ENCODE measurements at places on chromosomes 11 and 22.
A peak's percentile ranks its signal among the peaks of the same experiment; 100 is the strongest.

- no peak for DNase-seq
Observed at GRCh38 chr11:8812438-8812837, 98.6 kb upstream of the AKIP1 start.

DNA sequence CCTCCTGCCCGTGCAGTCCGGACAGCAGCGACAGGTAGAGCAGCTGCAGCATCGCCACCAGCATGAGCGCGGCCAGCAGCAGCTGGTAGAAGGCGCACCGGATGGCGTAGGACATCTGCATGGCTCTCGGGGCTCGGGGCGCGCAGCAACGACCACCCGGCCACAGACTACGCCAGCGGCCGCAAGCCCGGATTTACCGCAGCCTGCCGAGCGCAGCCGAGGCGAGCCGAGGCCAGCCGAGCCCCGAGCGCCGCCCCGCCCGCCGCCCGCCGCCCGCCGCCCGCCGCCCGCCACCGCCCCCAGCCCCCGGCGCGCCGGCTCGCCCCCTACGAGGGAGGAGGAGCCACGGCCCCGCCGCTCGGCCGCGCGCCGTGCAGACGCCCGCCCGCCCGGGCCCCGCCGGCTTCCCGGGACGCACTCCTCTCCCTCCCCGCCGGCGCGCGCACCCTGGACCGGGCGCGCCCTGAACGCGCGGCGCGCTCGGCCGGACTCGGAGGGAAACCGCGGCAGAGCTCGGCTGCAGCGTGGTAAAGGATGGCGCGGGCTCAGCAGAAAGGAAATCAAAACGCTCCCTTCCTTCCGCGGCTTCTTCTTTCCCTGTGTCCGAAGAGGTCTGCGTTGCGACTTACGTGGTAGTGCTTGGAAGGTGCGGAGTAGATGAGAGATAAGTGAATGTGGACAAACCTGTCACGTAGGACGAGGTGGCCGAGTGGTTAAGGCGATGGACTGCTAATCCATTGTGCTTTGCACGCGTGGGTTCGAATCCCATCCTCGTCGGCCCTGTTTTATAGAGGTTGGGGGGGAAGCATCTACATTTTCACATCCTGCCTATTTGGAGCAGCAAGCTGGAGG lies at the start of gene B4GAT1:
B4GAT1 (minus strand) TSS at position 205 of the 852 bp plus-strand sequence; CDS start at position 121, 84 bp downstream.
- DNase-seq = peak; percentile 97

GRCh38 chr11:122882857-122883645 lies 492 bp downstream of the JHY start:
- DNase-seq = peak; percentile 76

- DNase-seq = no peak
Observed at GRCh38 chr11:10762913-10763421, 11.9 kb downstream of the CTR9 start.

DNA sequence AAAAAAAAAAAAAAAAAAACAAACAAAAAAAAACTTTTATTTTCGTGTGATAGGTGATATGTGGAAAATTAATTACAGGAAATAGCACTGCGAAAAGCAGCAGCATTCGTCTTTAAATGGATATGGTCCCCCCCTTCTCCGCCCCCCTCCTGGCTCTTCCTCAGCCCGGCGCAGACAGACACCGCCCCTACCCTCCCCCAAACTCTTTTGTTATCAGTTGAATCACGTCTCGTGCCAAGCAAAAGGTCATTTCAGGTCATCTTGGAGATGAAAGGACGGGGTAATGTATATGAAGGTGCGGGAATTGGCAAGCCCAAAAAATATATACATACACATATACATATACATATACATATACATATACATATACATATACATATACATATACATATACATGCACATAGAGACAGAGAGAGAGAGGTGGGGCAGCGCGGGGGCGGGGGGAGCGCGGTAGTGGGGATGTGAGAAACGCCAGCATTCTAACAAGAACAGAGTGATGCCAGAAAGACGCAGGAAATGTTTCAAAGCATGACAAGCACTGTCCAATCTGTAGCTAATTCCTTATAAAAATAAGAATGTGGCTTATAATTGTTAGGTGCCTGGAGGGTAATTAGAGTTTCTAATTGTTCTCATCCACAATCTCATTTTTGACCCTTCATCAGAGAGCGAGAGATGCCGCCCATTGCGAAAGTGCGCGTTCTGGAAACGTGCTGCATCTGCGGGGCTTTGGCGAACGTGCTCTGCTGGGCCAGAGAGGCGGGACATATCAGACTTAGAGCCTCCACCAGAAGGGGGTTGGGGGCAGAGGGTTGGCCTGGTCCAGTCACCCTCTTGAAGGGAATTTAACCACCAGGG lies 214.5 kb upstream of the UBASH3B start:
- DNase-seq = no peak

GRCh38 chr11:6443269-6444003 lies 2.6 kb upstream of the HPX start:
- peak; percentile 75 for DNase-seq

GRCh38 chr11:19244621-19245020 lies 3.9 kb upstream of the E2F8 start:
- DNase-seq = no peak

- DNase-seq = no peak
Observed at GRCh38 chr11:112644410-112645131, 316.6 kb upstream of the NCAM1 start.

GRCh38 chr22:33873186-33873585 lies 47.1 kb downstream of the LARGE1 start:
- DNase-seq = no peak

GRCh38 chr11:60855726-60856633 lies at the start of gene PTGDR2:
Gene PTGDR2, minus strand, starts transcription at chr11:60855950. Its CDS starts 2,228 bp downstream, at chr11:60853722.
- no peak for DNase-seq

DNA sequence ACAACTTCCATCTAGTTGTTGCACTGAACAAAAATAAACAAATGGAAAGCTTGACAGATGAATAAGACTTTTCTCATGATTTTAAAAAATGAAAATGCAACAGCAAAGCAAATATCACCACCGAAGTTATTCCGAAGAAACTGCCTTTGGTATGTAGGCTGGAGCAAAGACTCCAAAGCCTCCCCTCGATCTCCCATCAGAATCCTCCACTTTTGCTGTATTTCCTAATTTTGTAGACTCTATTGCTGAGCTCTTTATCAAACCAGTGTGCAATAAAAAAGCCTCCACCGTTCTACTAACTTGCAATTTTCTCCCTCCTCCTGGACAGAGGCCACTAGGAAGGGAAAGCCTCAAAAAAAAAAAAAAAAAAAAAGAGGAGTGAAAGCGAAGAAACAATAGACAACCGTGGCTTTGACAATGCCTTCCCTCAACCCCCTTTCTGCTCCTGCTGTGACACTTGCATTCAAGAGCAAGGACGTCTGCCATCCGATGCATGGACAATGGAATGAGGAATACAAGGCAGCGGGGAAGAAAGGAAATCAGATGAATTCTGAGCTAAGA lies 190.9 kb upstream of the BLID start:
- no peak for DNase-seq

DNA sequence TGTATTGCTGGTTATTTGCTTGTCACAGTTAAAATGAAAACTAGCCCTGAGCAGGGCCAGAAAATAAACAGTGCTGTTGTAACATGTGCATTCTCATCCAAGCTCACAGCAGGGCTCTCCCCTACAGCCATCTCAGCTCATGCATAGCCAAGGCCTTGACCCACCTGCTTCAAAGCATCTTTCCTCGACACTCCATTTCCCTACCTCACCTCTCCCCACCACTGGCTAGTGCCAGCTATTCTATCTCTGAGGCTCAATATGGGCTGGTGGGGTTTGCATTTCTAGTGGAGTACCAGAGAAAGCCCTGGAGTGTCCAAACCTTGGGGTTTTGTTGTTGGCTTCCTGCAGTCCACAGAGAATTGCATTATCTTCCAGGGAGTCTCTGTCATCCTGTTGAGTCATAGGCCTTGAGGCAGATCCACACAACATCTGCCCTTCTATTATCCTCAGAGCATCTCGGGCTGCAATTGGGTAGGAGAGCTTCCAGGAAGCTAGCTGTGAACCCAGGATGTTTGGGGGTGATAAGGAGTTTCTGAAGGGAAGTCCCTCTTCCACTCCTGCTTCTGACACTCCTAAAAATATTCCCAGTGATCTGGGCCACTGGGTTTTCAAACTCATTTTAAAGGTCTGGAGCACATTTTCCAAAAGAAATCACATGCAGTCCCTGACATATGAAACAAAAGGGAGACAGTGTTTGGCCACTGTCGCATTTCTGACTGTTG lies 36.1 kb upstream of the AMOTL1 start:
- no peak for DNase-seq

DNA sequence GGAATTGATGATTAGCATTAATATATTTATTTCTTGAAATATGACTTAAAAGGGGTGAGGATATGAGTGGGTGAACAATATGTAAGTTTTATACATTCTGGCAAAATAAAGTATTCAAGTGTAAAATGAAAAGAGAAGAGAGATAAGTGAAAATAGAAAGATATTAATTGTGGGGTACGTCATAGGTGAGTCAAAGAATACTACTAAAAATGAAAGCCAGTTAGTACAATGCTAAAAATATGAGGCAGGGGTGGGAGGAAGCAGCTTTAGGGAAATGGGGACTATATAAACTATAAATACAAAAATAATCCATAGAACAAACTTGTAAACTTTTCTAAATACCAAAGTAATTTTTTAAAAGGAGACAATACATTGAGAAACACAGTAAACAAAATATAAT lies 661.4 kb downstream of the CNTN5 start:
- no peak for DNase-seq

GRCh38 chr22:26325641-26326040 lies 103.4 kb upstream of the ASPHD2 start:
- DNase-seq = no peak

DNA sequence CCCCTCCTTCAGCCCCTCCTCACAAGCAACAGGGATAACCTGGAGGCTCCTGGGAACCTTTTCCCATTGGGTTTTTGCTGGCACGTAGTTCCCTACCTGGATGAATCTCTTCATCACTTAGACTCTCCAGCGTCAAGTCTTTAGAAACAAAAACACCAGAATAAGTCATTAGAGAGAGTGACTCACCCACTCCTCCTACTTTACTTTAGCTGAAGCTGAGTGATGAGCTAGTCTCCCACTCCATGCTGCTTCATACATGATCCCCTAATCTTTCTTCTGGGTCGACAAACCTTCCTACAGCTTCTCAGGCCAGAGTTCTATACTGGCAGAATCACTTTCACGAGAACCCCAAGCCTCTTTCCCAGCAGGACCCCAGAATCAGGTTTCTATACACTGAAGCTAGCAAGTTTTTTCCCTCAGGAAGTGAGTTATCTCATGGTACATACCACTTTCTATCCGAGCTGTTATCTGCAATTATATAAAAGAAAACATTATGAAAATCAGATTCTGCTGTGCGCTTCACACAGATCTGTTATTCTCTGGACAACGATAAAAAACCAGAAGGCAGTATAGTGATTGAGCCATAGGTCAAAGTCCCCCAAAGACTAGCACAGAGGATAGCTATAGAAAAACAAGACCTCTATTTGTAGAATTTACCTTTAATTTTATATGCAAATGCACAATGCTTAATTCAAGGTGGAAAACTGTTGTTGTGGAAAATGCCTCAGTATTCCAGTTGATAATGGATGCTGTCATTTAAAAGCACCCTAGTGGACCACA lies 18.7 kb downstream of the DRICH1 start:
- DNase-seq = no peak

DNA sequence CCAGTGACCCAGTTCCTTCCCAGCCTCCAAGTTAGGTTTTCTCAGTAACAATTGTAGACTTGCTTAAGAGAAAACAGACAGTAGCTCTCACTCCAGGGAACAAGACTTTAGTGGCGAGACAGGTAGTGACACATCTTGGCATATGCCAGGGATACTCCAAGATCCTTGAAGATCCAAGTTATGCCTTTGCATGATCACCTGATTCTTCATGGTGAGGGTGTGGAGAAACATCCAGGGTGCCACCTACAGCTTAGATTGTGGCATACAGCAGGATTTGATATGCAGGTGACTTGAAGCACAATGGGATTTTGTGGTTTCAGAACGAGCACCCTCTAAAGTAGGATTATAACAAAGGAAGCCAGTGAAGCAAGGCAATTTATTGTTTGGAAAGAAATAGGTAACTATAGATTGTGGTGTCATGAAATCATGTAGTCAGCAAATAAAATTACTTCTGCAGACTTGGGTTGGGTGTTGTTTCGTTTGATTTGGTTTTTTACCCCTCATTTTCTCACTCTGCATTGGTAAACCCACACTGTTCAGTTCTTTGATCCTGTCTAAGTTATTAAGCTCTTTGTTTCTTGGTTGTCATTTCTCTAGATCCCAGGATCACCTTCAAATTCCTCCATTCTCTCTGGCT lies 9.2 kb downstream of the POU2AF3 start:
- DNase-seq = no peak

DNA sequence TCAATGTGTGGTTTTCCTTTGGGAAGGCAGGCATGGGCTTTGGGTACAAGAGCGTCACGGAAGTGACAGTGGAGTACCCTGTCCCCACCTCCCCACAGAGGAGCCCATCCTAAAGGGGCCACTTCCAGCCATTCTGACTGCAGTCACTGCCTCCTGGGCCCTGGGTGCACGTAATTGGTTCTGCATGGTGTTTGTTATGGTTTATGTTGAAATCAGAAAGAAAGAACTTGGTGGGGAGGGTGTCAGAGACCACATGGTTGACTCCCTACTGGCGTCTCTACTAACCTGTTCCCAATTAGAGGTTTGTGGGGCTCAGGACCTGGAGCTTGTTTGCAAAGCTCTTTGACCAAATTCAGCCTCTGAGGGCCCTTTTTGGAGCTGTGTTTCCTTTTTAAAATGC lies 40.8 kb downstream of the RIBC2 start:
- no peak for DNase-seq

DNA sequence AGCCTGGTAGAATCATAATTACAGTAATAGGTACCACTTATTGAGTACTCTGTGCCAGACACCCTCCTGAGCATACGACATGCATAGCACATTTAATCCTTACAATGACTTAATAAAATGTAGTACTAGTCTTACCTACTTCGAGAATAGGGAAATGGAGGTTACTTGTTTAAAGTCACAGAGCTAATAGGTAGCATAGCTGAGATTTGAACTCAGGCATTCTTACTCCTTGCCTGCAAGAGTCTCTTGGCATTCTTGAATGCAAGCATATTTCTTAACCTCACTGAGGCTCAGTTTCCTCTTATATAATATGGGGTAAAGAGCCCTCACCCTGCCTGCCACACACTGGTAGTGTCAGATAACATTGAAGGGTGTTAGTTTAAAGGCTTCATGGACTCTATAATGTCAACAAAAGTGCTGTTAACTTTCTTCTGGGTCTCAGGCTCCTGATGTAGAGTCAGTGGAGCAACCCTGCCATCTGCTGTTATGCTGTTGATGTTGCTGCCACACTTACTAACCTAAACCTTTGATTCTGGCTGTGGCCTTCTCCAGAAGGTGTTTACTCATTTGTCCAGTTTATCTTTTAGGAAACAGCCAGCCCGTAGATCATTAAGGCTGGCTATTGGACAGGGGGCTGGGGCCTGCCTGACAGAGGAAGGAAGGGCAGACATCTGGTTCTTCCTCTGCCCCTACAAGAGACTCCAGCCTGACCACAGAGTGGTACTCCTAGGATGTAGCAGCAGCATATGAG lies 18.9 kb downstream of the LIMK2 start:
- no peak for DNase-seq
